ENCODE measurements at places on chromosomes 5 and 9.

GRCh38 chr5:170286386-170286925 is 11.1 kb downstream of the LCP2 start:
- no peak for DNase-seq

- no peak for DNase-seq
Measured at GRCh38 chr5:173392-174290, 17.7 kb upstream of the LRRC14B start.

DNA sequence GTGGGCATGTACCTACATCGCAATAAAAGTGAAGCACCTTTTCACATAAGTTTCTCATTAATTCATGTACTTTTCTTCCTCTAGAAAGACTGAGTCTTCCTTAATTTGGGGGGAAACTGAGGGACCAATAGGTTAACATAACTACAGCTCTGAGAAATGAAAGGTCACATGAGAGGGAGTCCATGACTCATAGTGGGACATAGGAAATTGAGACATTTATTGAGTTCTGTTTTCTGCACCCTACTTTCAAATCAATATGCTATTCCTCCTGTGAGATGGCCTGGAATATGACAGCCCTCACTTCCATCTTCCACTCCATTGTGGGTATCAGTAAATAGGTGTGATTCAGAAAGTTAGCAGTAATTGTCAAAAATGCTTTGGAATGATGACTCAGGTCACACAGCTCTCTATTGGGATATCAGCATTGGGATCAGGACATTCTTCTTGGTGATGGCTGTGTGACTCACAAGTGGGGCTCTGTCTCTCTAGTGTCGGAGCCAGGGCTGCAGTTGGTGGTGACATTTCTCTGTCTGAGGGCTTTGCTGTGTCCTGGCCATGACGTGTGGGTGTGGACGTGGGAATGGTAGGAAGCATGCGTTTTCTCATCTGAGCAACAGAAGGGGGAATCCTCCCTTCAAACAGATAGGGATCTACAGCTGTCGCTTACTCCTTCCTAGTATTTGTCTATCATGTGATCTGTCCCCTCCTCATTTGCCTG is 125.0 kb downstream of the TRIO start:
- DNase-seq = peak; percentile 100

- DNase-seq = no peak
Measured at GRCh38 chr5:65047948-65048690, 279.4 kb downstream of the CWC27 start.

- DNase-seq = no peak
Measured at GRCh38 chr5:9466697-9467096, 79.2 kb downstream of the SEMA5A start.

GRCh38 chr5:109030360-109031143 is 282.9 kb downstream of the FER start:
- no peak for DNase-seq

DNA sequence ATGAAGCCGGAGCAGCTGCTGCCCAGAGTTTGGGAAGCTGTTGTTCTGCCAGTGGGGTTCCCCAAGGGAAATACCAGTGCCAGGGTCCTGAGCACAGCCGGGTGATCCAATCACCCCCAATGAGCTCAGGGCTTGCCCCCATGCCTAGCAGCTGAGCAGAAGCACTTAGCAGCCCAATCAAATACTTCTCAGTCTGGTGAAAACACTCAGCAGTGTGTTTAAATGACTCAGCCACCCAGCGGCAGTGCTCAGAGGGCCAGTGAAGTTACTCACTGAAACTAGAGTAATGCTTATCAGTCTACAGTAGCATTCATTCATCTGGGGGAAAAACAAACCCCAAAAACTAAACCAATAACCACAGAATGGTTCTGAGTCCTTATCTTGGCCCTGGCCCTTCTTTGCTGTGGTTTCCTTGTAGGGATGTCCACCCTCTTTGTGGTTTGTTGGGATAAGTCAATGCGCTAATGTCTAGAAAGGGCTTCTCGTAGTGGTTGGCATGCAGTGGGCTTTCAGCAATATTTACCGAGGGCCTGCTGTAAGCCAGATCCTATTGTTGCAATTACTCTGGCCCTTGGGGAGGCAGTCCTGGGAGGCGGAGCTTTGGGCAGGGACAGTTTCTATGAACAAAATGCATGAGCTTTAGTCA is 43.1 kb downstream of the LHX2 start:
- DNase-seq = peak; percentile 86

GRCh38 chr5:67395790-67396418 is 199.3 kb upstream of the CD180 start:
- no peak for DNase-seq

DNA sequence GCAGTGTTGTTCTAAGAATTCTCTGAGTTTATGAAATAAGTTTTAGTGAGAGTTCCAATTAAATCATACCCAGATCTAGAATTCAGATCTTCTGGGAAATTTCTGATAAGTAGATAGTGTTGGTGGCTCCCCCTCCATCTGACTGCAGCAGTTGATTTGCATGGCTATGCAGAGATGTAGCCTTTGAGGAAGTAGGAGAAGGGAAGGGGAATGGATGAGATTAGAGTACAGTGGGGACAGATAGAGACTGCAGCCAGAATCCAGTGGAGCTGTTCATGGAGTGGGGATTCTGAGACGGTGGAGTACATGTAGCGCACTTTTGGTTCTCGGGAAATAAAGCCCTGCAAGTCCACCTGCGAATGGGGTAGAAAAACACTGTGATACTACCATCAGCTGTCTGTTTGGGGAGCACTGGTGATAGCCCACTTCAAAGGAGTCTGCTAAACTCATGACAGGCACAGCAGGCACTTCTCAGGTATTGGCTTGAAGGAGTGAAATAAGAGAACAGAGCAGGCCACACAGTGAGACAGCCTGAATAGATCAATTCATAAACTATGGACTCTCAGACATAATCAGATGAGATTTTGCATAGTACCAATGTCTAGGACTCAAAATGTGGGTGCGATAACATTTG is 96.8 kb downstream of the ALDH1A1 start:
- no peak for DNase-seq

DNA sequence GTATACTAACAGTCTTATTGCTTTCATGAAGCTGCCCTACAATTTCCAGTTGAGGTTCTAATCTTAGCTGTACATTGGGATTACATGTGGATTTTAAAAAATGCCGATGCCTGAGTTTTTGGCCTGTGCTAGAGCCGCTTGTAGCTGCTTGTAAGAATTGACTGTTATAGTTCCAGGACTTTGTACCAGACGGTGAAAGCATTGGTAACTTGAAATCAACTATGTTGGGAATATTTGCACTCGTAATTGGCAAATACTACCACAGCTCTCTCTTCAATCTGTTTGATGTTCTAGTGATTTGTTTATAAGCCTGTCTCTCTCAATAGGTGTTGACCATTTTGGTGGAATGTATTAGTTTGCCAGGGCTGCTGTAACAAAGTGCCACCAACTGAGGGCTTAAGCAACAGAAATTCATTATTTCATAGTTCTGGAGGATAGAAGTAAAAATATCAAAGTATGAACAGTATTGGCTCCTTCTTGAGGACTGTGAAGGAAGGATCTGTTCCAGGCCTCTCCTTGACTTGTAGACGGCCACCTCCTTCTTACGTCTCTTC is 50.5 kb upstream of the DHFR start:
- DNase-seq = no peak

- no peak for DNase-seq
Measured at GRCh38 chr5:2143646-2144353, 261.1 kb upstream of the IRX4 start.

DNA sequence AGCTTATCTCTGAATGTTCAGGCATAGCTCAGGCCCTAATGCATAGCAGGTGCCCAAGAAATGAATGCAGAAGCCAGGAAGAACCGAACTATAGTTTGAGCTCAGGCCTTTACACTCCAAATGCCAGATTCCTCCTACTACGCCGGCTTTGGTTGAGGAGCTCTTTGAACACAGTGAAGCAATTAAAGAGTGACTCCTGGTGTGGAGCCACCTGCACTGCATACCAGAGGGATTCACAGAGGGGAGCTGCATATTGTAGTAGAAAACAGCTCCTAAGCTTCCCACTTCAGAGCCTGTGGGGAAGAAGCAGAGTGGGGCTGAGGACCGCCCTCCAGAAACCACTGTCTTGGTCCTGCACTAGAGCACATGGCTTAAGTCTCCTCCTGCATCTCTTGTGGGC is 14.5 kb upstream of the KCNMB1 start:
- DNase-seq = no peak

- DNase-seq = no peak
Measured at GRCh38 chr5:179618923-179619554, 4.4 kb downstream of the HNRNPH1 start.

GRCh38 chr9:111922324-111923013 is 25.9 kb downstream of the UGCG start:
- DNase-seq = no peak

GRCh38 chr5:109784687-109785086 is 95.0 kb downstream of the MAN2A1 start:
- DNase-seq = no peak

GRCh38 chr9:33785914-33786313 is 9.4 kb upstream of the PRSS3 start:
- no peak for DNase-seq

DNA sequence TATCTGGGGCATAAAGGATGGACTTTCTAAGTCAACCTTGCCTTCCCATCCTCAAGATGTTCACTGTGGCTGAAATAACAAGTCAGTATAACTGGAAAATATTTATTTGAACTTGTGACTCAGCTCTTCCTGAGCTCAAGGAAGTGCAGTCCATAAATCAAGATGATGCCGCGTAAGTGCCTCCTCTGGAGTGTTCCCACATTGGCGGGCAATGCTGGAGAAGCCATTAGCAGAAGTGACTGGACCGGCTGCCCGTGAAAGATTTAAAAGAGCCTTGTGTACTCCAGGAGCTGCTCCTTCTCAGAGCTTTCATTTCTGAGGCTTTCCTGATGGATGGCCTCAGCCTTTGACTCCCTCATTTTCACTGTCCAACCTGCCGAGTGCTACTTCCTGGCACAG is 17.4 kb downstream of the TMOD1 start:
- peak; percentile 62 for DNase-seq

DNA sequence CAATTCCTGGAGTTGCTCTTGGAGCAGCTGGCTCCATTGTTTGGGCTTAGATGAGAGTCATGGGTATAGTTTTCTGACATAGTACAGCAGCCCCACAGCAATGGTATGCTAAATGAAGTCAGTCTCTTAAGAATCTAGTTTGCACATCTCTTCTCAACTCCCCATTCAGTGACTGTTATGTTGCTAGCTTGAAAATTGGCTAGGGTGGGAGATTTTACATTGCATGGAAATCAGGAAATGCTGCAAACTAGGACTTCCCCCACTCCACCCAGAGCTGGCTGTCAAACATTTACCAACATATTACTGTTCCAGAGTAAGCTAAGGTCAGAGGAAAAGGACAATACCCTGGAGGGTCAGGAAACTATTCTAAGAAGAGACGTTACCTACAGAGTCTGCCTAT is 17.6 kb upstream of the FCHO2 start:
- DNase-seq = peak; percentile 6

- peak; percentile 40 for DNase-seq
Measured at GRCh38 chr5:35811108-35811741, 45.5 kb upstream of the IL7R start.

DNA sequence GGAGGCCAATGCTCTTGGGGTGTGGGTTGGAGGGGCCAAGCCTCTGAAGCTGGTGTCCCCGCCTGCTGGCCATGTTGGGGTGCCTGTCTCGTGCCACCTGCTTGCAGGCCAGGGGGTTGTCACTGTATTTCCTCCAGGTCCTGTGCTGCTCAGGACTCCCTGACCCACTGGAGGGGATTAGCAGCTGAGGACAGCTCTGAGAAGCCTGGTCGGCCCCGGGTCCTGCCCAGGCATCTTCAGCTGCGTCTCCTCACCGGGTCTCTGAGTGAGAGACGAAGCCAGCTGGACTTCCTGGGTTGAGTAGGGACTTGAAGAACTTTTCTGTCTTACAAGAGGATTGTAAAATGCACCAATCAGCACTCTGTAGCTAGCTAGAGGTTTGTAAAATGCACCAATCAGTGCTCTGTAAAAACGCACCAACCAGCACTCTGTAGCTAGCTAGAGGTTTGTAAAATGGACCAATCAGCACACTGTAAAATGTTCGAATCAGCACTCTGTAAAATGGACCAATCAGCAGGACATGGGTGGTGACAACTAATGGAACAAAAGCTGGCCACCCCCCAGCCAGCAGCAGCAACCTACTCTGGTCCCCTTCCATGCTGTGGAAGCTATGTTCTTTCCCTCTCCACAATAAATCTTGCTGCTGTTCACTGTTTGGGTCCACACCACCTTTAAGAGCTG is 20.6 kb upstream of the SLC9A3 start:
- DNase-seq = no peak

- peak; percentile 44 for DNase-seq
Measured at GRCh38 chr5:89064054-89064453, 181.1 kb upstream of the MEF2C start.

DNA sequence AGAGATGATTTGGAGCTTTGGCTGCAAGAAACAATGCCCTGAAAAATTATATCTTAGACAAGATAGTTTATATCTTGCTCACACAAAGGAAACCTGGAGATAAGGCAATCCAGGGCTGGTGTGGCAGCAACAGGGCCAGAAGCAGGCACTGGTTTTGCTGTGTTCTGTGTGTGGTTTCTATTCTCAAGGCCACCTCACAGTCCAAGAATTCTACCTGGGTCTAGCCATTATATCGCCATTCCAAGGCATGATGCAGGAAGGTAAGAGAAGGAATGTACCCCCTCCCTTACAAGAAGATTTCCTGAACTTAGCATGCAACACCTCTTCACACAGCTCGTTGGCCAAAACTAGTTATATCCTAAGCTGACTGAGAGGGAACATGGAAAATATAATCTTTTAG is 74.5 kb upstream of the MEGF10 start:
- no peak for DNase-seq

- no peak for DNase-seq
Measured at GRCh38 chr9:129968690-129969485, 74.1 kb downstream of the FNBP1 start.

- DNase-seq = no peak
Measured at GRCh38 chr5:160679567-160680309, 172.3 kb downstream of the ATP10B start.

- DNase-seq = peak; percentile 96
Measured at GRCh38 chr5:73321757-73322436, 126.7 kb downstream of the FOXD1 start.

GRCh38 chr9:127311239-127311741 is 46.7 kb downstream of the GARNL3 start:
- DNase-seq = no peak

DNA sequence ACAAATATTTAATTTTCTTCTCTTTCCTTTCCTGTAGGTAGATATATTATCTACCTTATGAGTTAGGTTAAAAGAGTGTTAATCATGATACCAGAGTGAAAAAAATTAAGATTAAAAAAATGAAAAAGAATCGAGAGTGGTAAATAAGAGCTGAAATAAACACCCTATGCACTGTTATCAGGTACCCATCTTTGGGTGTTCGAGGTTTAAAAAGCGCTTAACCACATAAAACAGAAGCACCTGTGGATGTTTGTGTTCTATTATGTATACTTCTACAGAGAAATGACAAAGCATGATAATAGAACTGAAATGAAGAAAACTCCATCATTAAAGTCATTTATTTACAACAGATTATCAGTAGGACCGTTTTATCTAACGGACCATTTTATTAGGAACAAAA is 25.7 kb upstream of the GCNT4 start:
- DNase-seq = no peak
